Activated naive CD4-positive, alpha-beta T cell treated with anti-CD3 and anti-CD28 coated beads, Interleukin-2, amount 10 ng/mL, durations not matched to agents 7 days and 5 days (primary cell): ENCODE measurements at places on chromosomes 6 and 20.

DNA sequence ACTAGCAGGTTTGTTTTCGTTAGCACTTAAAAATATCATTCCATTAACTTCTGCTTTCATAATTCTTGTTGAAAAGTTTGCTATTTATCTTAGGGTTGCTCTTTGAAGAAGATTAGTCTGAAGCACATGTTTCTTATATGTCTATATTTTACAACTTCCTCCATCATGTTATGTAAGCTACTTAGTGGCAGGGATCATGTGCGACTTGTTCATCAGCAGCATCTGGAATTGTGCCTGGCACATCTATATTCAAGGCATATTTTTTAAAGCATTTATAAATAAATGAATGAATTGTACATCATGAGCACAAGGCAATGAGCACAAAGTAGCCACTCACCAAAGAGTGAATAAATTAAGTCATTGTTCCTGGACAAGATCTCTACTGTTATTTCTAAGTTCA lies 187.2 kb upstream of the COL21A1 start:
- DNase-seq, result no peak

- no peak for DNase-seq
Measured at GRCh38 chr20:24814556-24815195, 134.4 kb upstream of the CST7 start.

DNA sequence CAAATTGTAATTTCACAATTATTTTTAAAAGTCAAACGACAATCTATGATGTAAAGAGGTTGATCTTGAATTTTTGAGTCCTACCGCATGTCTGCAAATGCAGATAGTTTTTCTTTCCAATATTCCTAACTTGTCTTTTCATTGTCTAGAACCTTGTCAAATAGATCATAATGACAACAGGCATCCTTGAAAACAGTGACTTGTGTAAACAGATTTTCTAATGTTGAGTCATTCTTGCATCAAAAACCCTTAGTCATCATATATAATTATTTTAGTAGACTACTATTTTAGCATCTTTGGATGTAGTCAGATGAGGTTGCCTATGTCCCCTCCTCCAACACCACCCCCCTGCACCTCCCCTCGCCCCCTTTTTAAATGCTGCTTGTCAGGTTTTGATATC lies 43.8 kb downstream of the BMP6 start:
- DNase-seq, result no peak

- peak; percentile 67 for DNase-seq
Measured at GRCh38 chr6:46170357-46171289, at the start of gene ENPP5. Gene ENPP5, minus strand, starts transcription at chr6:46170980. Its CDS starts 2,718 bp downstream, at chr6:46168262.

DNA sequence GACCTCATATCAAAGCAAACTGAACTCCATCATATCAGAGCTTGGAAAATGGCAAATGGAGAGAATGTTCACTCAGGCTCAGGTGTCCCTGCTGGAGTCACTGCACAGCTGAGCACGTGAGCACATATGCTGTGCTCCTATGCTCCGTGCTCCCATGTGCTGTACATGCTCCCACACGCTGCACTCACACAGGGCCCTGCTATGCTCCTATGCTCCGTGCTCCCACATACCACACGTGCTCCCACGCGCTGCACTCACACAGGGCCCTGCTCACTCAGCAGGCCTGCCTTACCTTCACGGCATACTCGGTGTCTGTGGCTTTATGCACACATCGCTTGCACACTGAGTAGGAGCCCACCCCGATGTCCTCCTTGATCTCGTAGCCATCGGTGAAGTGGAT lies 65.7 kb upstream of the MPC1 start:
- no peak for DNase-seq

DNA sequence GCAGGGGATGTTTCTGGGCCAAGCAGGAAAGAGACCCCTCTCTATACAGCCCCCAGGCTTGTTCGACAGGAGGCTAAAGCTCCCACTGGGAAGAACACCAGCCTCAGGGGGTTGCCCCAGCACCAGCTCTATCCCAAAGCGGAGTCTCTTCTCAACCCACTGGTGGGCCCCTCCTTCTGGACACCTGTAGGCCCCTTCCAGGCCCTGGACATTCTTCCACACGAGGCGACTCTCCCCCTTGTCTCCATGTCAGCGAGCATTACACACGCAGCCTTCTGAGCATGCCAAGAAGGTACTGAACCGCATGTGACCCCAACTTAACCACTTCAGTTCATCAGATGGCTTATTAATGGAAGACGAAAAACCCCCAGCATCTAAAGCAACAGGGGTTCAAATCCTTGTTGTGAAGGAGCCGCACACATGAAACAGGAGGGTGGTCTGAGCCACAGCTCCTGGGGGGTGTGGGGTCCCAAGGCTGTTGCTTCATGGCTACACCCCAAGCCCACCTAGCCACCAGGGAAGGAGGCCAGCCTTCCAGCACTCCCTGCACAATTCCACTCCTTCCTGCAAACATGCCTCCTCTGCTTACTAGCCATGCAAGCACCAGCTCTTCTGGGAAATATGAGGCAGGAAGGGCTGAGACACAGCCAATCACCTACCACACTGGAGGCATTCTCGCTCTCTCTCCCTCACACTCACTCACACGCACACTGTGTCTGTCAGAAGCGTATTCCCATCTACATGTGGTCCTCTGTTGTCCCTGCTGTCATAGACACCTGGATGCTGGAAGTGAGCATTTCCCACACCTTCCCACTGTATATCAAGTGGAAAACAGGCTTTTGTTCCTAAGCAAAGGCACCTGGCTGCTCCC lies 104.5 kb downstream of the NOL4L start:
- DNase-seq, result no peak

- DNase-seq, result peak; percentile 48
Measured at GRCh38 chr6:170289180-170289931, 1.5 kb downstream of the DLL1 start.

GRCh38 chr6:78910010-78910409 lies 42.7 kb downstream of the IRAK1BP1 start:
- no peak for DNase-seq
